ENCODE measurements at places on chromosomes 3 and 15. TPM values are rescaled to one million over a fixed set of nuclear protein-coding genes. Genes with fewer than 3 reads are reported as not detected.

Gene GASK1A
- 2.6 TPM for total RNA-seq

Gene ZBTB47
- total RNA-seq: 44.1 TPM

Gene EFHB
- total RNA-seq: 0.64 TPM

Gene TUSC7
- not detected for total RNA-seq

DNA sequence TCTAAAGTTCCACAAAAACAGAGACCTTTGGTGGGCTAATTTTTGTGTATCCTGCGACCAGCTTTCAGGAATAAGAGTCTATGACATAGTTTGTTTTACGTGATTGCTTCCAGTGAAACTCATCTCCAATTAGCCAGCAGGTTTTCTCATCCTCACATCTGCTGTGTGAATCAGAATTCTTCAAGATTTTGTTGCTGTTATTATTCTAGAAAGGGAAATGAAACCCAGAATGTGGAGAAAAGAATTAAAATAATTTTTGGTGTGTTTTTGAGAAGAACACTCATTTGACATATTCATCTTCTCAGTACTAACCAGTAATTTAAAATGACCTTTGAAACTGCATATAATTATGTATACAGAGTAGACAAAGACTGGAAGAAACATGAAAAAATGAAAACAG, 175.9 kb downstream of the USP13 start:
- H3K36me3 ChIP-seq: no peaks in the 10 kb centered on the region
- no peak overlapping the region for H3K27ac ChIP-seq
- no peak overlapping the region for H3K4me3 ChIP-seq
- no peaks in the 10 kb centered on the region for H3K4me1 ChIP-seq
- peaks cover 3% of the 10 kb centered on the region for H3K27me3 ChIP-seq
- DNase-seq: no peak

- peak overlapping the region; percentile 70 for H3K27ac ChIP-seq
- no peaks in the 10 kb centered on the region for H3K36me3 ChIP-seq
- DNase-seq: peak; percentile 52
- no peak overlapping the region for H3K4me3 ChIP-seq
Measured at GRCh38 chr3:156150434-156151066, 30.2 kb downstream of the KCNAB1 start.

DNA sequence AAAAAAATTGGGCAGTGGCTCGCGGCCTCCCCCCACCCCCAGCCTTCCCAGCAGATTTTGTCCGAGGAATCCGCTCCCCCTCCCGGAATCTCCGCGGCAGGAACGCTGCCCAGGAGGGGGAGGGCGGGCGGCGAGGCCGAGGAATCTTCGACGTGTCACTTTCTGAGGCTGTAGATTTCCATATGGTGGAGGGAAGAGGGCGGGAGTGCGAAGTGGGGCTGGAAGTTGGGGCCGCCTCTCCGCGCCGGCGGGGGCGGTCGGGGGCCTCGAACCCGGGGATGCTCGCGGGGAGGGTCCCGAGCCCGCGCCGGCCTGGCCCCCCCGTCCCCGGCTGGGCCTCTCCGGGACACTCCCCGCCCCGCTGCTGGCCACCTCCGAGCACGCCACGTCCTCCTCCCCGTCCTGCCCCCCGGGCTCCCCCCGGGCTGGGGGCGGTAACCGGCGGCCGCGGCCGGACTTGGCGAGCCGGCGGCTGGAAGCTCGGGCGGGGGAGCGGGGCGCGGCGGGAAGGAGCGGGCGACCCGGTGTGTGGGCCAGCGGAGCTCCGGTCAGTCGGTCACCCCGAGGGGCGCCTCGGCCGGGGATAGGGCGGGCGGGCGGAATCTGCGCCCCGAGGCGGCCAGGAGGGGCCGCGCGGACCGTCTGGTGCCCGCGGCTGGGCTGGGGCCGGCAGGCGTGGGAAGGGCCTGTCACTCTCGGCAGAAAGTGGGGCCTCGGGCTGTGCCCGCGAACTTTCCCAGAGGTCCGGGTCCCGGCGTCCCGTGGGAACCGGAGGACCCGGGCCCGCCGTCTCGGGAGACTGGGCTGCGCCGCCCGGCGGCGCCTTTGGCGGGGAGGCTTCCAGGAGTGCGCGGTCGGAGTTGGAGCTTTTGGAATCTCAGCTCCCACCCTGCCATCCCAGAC, 951 bp downstream of the FNDC3B start:
- H3K4me3 ChIP-seq: peak overlapping the region; percentile 86
- H3K27me3 ChIP-seq: no peaks in the 10 kb centered on the region

GRCh38 chr3:128412180-128413002, 54.3 kb downstream of the DNAJB8 start:
- no peaks in the 10 kb centered on the region for H3K4me1 ChIP-seq
- H3K27me3 ChIP-seq: no peaks in the 10 kb centered on the region
- H3K36me3 ChIP-seq: no peaks in the 10 kb centered on the region

DNA sequence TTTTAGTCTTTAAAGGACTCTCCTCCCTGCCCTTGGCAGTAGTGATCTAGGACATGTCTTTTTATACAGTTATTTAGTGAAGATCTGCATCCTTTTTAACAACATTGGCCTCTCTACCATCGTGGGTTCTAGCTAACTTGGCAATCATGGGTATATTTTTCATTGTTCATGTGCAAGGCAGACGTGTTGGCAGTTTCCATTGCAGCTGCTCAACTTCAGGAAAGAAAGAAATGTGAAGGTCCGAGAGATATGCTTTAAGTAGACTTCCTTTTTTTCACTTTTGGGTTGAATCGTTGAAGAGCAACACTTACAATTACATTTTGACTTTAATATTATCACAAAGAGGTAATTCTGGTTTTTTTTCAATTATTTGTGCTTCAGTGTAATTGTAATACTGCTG, 172.6 kb downstream of the SATB1 start:
- H3K4me3 ChIP-seq: no peak overlapping the region
- no peaks in the 10 kb centered on the region for H3K4me1 ChIP-seq

All from transverse colon (tissue), 4 donors.